ENCODE measurements at places on chromosomes 16 and 17. TPM values are rescaled to one million over a fixed set of nuclear protein-coding genes. Genes with fewer than 3 reads are reported as not detected.

GRCh38 chr17:53462393-53462811 is 360.3 kb upstream of the KIF2B start:
- DNase-seq = peak; percentile 2

The TLK2 gene
- 27.9 TPM for total RNA-seq

The GPR139 gene
- total RNA-seq = not detected

- DNase-seq = no peak
These were observed 38.9 kb downstream of the TMEM100 start for GRCh38 chr17:55683550-55684315.

The KRT13 gene
- total RNA-seq = not detected

DNA sequence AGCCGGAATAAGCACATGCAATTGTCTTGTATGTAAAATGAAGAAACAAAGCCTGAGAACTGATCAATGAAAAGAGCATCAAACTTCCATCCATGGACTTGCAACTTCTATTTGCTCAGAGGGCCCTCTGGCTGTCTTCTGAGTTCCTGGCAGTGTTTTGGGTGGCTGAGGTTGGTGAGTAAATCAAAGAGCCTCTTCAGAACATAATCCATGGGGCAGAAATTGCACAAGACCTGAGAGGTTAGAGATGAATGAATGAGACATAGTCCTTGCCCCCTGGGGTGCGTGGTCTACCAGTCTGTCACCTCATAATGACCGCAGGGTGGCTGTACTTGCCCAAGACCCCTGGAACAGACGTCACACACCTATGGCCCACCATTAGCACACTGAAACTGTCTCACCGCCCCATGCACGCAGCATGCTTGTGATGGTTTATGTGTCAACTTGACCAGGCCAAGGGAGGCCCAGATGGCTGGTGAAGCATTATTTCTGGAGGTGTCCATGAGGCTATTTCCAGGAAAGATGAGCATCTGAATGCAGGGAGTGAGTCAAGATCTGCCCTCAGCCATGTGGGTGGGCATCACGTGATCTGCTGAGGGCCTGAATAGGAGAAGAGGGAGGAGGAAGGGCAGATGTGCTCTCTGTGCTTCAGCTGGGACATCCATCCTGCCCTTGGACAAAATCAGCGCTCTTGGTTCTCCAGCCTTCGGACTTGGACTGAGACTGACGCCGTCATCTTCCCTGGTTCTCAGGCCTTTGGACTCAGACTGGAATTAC is 8.3 kb downstream of the PIK3R6 start:
- DNase-seq = no peak

The RNPS1 gene
- 192 TPM for total RNA-seq

GRCh38 chr16:20675488-20676267 is 21.8 kb downstream of the ACSM1 start:
- no peak for DNase-seq

GRCh38 chr16:11409398-11409797 is 64.1 kb downstream of the RMI2 start:
- no peak for DNase-seq

DNA sequence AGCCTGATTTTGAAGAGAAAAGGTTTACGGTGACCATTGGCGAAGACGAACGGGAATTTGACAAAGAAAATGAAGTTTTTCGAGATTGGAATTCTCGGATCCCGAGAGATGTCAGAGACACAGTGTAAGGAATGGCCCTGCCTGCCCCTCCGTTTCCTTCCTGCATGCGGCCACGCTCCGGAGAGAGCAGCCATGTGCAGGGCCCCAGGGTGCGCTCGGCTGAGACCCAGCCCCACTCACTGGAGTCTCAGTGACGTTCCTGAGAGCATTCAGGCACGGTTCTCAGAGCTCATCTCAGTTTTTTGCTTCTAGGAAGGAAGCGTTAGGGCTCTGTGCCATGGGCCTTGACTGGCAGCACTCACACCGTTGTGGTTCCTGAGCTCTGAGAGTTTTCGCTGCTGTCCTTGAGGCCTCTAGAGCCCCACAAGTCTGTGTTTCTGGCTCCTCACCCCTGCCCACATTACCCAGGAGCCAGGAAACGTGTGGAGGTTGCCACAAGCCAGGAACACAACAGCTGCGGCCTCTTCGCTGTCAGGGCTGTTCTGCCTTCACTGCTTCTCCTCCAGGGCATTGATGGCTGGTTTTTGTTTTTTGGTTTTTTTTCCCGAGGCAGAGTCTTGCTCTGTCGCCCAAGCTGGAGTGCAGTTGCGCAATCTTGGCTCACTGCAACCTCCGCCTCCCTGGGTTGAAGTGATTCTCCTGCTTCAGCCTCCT is 29.8 kb downstream of the ZC3H18 start:
- DNase-seq = no peak

GRCh38 chr16:68668266-68668665 is 23.2 kb downstream of the CDH3 start:
- DNase-seq = no peak

The KRT25 gene
- total RNA-seq = not detected

DNA sequence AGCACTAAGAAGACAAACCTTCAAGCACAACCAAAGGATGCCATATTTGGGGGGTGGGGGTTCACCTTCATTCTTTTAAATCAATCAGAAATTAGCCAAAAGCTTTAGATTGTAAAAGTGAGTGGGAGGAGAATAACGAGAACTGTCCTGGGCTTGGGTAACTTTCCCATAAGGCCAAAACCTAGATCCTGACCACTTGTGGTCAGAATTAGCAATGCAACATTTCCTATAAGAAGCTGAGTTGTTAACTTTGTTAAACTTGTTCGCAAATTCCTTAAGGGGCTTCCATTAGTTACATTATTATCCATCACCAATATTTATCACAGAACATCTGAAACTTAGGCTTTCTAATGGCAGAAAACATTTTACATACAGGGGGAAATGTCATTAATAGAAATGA is 25.1 kb downstream of the STAT5B start:
- DNase-seq = no peak

DNA sequence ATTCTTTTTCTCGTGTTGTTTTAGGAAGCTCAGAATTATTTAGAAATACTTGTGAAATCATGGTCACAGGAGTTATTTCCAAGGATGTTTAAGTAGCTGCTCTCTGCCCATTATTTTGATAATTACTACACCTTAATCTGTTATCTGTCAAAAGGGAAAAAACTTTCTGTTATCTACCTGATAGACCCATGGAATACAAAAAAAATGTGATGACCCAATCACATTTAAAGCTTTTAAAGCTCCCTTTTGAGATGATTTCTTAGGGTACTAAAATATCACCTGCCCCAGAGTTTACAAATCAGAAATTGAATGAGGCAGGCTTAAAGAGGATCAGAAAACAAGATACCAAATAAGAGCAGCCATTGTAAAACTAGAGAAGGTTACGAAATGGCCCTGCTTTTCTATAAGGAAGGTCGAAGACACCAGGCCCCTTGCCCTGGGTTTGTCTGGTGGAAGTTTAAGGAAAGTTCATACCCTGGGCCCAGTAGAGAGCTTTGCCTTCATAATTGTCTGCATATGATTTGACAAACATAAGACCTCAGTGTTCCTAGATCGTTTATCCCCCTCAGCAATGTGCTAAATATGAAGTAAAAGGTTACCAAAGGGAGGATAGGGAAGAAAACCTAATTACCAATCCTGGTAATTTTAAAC is 149.9 kb upstream of the TBX2 start:
- no peak for DNase-seq

The NMRAL1 gene
- total RNA-seq = 48.4 TPM

- DNase-seq = no peak
These were observed 618.7 kb downstream of the WWOX start for GRCh38 chr16:78718141-78718540.

DNA sequence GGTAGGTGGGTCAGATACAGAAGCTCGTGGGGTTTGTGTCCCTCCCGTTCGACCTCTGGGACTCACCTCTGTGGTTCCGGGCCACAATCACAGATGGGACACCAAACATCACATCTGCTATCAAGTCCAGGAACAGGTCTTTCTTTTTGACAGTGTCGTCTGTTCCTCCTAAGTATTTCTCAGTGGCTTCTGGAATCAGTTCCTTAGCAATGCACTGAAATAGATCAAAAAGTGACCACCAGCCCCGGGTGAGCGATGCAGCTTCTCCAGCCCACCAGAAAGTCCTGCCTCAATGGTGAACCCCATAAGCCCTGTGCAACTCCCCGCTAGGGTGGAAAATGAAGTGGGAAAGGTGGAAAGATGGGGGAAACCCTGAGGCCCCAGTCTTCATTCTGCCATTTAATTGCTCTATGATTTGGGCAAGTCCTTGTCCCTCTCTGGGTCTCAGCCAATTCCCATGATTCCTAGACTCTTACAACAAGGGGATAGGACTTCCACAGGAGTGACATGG is 22.4 kb downstream of the CES1 start:
- DNase-seq = no peak

The TBC1D3 gene
- not detected for total RNA-seq

DNA sequence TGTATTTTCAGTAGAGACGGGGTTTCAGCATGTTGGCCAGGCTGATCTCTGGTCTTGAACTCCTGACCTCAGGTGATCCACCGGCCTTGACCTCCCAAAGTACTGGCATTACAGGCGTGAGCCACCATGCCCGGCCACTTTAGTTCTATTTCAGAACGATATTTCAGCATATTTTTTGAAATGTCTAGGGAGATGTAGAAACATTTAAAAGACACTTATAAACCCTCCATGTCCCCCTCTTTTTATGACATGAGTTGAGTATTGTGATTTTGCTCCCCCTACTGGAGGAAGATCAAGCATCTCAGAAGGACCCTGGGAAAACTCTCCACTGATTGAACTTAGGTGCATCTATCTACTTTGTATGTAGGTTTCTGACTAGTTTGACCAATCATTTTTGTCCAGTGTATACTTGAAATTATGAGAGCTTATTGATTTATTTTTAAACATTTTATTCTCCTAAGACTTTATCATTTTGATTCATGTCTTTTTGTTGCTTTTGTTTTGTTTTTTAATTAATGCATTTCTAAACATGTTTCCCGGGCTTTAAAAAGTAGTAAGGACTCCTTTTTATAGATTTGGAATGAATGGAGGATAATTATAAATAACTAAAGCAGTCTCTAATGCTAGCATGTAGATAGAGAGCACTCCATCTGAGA is 105.1 kb downstream of the CHD9 start:
- DNase-seq = peak; percentile 52

The EVPL gene
- total RNA-seq = 1.2 TPM

DNA sequence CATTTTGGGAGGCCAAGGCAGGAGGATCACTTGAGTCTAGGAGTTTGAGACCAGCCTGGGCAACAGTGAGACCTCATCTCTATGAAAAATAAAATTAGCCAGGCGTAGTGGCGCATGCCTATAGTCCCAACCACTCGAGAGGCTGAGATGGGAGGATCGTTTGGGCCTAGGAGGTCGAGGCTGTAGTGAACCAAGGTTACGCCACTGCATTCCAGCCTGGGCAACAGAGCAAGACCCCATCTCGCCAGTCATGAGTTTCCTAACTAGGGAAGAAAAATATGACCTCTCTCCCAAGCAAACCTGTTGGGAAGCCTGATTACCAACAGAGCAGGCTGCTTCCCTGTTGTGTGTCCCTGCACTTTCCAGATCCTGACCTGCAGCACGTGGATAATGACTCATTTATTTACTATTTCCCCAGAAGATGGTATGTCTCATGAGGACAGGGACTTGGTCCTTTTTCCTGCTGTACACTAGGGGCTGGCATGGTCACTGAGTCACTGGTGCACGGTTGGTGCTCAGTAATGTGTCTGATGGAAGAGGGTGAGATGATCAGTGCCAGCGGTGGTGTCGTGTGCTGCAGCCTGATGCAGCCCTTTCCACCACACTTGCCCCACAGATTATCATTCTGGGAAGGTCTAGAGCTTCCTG is 30.8 kb downstream of the NMT1 start:
- no peak for DNase-seq

- DNase-seq = no peak
These were observed 235.2 kb downstream of the C16orf78 start for GRCh38 chr16:49608779-49609178.

The TMEM235 gene
- total RNA-seq = not detected

The AFMID gene
- 64.7 TPM for total RNA-seq

The HSD17B2 gene
- 32.8 TPM for total RNA-seq

DNA sequence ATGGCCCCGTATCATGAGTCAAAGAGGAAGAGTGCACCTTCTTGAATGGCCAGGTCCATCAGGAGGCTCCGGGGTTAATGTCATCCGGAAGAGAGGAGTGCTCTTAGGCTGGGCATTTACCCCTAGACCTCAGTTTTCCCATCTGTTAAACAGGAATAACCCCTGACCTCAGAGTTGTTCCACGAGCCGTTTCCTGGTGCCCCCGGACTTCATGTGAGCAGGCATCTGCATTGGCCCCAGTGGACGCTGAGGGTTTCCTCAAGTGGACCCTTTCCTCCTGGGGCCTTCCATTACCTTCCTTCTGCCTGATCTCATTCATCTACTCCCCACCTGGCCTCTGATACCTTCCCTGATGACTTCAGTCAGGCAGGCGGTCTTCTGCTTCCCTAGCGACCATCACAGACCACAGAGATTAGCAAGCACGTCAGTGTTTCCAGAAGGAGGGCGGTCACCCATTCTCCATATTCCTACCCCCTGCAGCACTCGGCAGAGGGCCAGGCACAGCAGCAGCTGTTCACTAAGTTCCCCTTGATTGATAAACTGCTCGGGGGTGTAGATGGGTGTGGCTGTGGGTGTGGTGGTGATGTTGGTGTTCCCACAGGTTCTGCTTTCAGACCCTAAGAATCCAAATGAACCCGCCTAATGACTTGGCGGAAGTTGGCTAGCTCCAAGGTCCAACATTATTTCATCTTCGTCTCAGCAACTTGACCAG is 346.6 kb upstream of the TNRC6C start:
- DNase-seq = no peak

GRCh38 chr16:72809446-72809845 is 238.5 kb downstream of the ZFHX3 start:
- DNase-seq = no peak

GRCh38 chr16:66008136-66008535 is 358.4 kb upstream of the CDH5 start:
- DNase-seq = no peak

The ARHGDIG gene
- total RNA-seq = 4.0 TPM

- DNase-seq = no peak
These were observed 26.8 kb downstream of the GINS2 start for GRCh38 chr16:85661740-85662481.

DNA sequence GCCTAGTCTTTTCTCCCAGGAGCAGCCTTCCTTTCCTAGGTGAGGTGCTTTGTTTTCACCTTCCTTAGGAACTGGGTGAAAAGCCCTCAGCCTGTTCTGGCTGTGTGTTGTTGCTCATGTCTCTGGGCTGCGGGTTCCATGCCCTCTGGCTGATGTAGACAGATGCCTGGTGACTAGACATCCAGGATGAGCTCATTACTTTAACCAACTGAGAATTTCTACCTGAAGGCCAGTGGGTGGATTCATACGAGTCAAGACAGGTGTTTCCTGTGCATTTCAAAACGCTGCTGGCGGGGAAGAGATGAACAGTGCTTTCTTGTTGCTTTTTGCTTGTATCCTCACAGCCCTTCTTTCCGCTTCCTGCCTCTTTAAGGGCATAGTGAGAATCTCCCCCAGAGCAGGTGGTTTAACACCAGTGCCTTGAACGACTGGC is 22.3 kb downstream of the SAP30BP start:
- no peak for DNase-seq

DNA sequence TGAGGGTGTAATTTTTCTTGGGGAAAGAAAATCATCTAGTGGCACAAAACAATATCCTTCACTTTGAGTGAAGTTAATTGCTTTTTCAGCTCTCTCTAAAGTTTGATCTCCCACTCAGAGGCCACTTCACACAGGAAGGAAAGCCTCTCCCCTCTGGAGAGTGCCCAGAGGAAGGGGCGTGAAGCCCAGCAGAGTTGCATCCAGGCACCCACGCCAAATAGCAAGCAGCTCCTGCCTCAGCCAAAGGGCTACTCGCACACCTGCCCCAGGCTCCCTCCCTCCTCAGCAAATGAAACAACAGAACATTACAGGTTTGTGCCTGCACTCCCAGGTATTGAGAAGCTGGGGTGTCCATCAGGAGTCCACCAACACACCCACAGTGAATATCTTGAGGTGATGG is 183.0 kb upstream of the RPL38 start:
- no peak for DNase-seq
